Activated CD8-positive, alpha-beta memory T cell treated with anti-CD3 and anti-CD28 coated beads for 48 hours (primary cell): ENCODE measurements at places on chromosomes 16 and 17.

DNA sequence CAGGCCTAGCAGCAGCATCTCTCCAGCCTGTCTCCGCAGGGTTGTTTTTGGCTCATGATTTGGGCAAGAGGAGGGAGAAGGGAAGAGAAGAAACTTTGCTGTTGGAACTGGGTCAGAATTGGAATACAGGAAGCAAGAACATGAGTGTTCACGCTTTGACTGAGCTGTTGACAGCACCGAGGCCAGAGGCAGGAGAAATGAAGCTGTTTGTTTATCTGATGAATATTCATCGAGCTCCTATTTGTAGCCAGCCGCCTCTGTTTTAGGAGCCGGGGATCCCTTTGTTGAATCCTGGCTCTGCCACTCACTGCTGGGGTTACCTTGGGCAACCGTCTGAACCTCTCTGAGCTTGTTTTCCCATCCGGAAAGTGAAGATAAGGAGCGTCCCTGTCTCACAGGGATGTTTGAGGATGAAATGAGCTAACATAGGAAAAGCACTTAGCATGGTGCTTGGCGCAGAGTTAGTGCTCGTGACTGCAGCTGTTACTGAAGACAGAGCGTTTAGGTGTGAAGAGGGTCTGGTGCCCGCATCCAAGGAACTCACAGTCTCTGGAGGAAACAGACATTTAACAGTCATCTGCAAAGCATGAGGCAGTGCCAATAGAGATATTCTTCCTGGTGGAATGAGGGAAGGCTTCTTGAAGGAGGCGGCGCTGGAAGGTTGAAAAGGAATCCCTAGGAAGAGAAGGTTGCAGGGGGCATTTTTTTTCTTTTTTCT, 29.2 kb downstream of the RAP1GAP2 start:
- DNase-seq: no peak

- no peak for DNase-seq
Measured at GRCh38 chr17:70473049-70473448, 303.7 kb downstream of the KCNJ2 start.

DNA sequence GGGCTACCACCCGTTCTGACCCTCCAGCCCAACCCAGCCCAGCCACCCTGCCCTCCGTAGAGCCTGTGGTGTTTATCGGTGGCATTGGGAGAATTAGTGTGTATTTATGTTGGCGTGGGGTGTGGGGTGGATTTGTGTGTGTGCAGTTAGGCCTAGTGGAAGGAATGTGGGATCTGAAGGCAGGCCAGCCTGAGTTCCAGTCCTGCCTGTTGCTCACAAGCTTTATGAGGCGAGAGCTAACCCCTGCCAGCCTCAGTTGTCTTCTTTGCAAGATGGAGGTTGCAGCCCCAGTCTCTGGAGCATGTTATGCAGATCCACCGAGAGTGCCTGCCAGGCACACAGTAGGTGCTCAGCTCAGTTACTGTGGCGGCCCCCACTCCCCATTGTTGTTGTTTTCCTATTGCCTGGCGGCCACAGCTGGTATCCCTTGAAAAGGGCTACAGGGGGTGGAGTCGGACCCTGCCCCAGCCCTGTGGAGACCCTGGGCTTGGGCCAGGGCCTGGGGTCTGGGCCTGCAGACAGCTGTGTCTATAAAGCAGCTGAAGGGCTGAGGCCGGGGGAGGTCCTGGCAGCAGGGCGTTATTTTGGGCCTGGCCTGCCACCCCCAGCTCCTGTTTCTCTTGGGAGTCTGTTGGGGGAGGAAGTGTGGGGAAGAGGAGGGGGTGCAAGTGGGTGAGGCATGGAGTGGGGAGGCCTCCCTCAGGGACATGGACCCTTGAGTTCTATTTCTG, 5.1 kb downstream of the ERBB2 start:
- no peak for DNase-seq

- no peak for DNase-seq
Measured at GRCh38 chr16:71727551-71728324, 3.2 kb upstream of the PHLPP2 start.

- DNase-seq: no peak
Measured at GRCh38 chr17:48615047-48615962, at the start of gene HOXB8. HOXB8 (minus strand) TSS chr17:48615292; CDS start chr17:48614704, 588 bp downstream.

DNA sequence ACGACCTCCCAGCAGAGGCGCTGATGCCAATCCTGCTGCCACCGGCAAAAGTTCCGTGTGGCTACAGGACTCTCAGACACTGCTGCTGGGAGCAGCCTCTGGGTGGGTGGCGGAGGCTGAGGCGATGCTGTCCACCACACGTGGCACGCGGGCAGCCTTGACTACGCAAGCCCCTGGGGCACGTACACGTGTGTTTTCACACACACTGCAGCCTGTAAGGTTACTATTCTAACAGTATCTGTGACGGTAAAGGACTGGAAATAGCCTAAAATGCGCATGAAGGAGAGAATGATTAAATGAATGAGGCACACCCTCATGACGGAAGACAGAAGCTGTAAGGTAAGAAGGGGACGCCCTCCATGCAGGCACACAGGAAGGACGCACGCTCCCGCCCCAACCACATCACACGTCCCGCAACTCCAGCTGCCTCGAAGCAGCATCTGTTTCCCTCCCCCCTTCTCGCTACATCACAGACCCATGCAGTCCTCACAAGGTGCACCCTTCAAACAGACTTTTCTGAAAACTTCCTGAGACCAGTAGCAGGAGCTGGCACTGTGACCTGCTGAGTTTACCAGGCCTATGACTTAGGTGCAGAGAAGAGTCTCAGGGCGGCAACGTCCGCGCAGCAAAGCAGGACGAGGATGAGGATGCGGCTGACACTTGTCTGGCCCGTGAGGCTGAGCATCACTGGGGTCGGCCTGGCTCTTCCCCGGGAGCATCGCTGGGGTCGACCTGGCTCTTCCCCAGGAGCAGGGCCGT, 28.7 kb upstream of the FASN start:
- DNase-seq: peak; percentile 22

DNA sequence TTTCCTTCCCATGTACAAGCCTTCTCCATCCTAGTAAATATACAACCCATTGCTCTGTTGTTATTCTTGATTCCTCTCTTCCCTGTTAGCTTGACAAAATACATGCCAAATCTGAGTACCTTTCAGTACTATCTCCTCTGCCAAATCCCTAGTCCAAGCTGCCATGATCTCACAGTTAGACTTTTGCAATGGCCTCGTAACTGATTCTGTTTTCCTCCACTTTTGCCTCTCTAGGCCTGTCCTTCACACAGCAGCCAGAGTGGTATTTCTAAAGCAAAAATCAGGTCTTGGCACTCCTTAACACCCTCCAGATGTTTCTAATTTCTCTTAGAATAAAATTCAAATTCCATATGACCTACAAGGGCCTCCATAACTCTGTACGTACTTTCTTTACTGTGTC, 153.0 kb upstream of the RBL2 start:
- DNase-seq: no peak

- DNase-seq: no peak
Measured at GRCh38 chr16:55169780-55170179, 154.2 kb upstream of the IRX6 start.

DNA sequence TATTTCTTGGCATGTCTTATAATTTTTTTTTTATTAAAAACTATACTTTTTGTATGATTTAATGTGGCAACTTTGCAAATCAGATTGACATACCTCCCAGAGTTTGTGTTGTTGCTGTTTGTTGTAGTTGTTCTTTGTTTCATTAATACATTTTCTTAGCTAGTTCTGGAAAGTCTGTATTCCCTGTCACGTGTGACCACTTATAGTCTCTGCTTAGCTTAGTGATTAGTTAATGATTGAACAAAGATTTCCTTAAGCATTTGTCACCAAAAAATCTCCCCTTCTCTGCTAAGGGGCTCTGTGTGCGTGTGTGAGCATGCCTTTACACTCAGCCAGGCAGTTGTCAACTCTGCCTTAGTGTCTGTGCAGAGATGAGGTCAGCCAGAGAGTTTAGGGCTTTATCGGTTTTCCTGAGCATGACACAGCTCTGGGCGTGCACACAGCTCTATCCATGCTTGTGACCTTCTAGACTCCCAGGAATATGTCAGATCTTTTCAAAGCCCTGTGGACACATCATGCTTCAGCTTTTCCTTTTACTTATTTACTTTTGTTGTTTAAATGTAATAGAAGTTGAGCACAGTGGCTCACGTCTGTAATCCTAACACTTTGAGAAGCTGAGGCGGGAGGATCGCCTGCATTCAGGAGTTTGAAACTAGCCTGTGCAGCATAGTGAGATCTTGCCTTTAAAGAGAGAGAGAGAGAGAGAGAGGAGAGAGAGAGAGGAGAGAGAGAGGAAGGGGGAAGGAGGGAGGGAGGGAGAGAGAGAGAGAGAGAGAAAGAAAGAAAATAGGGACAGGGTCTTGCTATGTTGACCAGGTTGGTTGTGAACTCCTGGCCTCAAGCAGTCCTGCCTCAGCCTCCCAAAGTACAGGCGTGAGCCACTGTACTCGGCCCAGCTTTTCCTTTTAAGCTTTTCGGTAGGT, 21.9 kb downstream of the DNAI2 start:
- DNase-seq: no peak

DNA sequence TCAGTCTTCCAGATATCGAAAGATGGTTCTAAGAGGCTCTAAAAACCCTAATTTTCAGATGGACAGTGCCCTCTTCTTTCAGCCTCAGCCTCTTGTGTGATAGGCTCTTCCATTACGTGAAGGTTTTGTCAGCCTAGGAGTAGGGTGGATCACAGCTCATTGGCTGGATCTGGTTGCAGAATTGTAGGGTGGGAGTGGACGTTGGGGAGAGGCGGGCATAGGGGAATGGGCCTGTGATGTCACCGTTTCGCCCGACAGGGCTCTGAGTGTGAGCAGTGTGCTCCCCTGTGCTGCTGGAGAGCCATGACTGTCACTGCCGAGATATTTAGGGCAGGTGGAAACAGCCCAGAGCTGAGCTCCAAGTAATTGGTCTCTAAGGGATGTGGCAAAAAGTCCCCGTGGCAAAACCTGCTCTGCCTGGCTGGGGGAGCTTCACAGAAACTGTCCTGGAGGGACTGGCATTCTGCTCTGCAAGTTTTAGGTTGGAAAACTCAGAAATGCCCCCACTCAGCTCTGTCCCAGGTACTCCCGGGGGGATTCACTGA, 6.2 kb upstream of the WFIKKN1 start:
- no peak for DNase-seq

- DNase-seq: no peak
Measured at GRCh38 chr17:70968302-70968701, 799.0 kb downstream of the KCNJ2 start.

DNA sequence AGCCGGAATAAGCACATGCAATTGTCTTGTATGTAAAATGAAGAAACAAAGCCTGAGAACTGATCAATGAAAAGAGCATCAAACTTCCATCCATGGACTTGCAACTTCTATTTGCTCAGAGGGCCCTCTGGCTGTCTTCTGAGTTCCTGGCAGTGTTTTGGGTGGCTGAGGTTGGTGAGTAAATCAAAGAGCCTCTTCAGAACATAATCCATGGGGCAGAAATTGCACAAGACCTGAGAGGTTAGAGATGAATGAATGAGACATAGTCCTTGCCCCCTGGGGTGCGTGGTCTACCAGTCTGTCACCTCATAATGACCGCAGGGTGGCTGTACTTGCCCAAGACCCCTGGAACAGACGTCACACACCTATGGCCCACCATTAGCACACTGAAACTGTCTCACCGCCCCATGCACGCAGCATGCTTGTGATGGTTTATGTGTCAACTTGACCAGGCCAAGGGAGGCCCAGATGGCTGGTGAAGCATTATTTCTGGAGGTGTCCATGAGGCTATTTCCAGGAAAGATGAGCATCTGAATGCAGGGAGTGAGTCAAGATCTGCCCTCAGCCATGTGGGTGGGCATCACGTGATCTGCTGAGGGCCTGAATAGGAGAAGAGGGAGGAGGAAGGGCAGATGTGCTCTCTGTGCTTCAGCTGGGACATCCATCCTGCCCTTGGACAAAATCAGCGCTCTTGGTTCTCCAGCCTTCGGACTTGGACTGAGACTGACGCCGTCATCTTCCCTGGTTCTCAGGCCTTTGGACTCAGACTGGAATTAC, 8.3 kb downstream of the PIK3R6 start:
- peak; percentile 30 for DNase-seq

DNA sequence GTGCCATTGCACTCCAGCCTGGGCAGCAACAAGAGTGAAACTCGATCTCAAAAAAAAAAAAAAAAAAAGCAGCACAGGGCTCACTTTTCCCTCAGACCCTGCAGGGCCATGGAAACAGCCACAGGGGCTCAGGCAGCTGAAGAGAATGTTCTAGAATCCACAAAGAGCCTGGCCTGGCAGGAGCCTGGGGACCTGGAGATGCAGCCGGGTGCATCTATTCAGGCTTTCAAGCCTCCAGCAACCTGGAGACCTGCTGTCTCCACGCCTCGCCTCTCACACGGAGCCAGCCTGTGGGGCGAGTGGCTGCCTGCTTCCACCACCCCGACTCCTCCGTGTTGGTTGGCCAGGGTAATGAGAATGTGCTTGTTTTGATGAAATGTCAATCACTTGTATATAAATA, 44.0 kb upstream of the MEAK7 start:
- no peak for DNase-seq

- DNase-seq: no peak
Measured at GRCh38 chr17:82780195-82780594, 28.3 kb downstream of the TBCD start.

- DNase-seq: no peak
Measured at GRCh38 chr16:56852401-56852730, 12.6 kb upstream of the SLC12A3 start.

GRCh38 chr17:73379826-73380225, 68.0 kb upstream of the CDC42EP4 start:
- DNase-seq: no peak

GRCh38 chr17:33330877-33331276, 37.8 kb upstream of the ASIC2 start:
- no peak for DNase-seq

GRCh38 chr17:59814685-59815084, 78.1 kb downstream of the TUBD1 start:
- no peak for DNase-seq

GRCh38 chr16:14249291-14250032, 178.3 kb downstream of the MRTFB start:
- DNase-seq: no peak

DNA sequence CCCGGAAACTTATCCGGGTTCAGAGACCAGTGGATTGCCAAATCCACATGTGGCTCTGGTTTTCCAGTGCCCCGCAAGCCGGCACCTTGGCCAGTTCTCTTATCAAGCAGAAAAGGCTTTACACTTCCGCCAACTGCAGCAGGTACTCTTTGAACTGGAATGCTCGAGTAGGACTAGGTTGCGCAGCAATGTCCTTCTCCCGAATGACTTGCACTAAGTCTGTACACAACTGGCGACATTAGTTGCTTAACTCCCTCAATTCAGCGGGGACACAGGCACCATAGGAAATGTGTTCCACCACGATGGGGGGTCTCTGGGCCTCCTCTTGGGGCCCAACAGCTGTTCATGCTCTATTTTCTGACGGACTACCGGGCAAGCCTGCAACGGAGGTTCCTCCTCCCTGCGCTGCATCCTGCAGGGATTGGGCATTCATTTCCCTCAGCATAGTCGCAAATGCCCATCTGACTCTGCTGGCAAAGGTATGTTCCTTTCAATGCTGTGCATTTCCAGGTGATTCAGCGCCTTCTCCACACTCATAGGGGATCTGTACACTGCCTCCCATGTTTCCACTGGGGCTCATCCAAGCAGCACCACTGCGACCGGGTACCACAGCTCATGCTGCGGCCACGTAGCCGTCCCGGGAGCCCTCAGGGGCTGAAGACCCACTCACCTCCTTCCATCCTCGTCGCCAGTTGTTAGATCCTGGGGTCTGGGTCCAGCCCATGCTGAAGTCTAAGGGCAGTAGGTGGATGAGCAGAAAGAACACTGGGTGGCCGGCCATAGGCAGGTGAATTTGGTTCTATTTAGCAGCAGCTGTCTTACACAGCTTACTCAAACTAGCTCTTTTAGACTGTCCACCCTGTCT, 34.2 kb upstream of the APPBP2 start:
- no peak for DNase-seq

GRCh38 chr17:1362065-1362848, 37.8 kb downstream of the YWHAE start:
- no peak for DNase-seq

- DNase-seq: no peak
Measured at GRCh38 chr16:50711862-50712559, 18.6 kb downstream of the NOD2 start.
